ENCODE measurements at places on chromosomes 11 and 22. TPM values are rescaled to one million over a fixed set of nuclear protein-coding genes. Genes with fewer than 3 reads are reported as not detected.

- H3K4me3 ChIP-seq = peak overlapping the region; percentile 45
- no peaks in the 10 kb centered on the region for H3K27me3 ChIP-seq
- no peak for DNase-seq
- H3K36me3 ChIP-seq = no peaks in the 10 kb centered on the region
Measured at GRCh38 chr11:73095613-73096012, 46.5 kb downstream of the FCHSD2 start.

DNA sequence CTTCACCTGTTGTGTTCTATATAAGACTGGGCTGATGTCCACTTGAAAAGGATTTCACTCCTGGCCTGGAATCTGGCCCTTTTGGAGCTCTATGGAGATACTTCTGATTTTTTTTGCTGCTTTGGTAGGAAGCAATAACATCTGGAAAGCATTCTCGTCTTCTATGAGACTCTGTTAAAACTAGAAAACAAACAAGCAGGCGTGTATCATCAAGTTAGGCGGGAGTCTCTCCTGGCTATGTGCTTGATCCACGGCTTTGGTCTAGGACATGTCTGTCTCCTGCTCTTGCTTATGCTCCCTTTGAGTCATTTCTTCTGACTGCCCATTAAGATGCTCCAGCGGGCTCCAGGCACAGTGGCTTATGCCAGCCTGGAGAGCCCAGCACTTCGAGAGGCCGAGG, 121.4 kb upstream of the TTC12 start:
- no peak overlapping the region for H3K27ac ChIP-seq
- no peaks in the 10 kb centered on the region for H3K27me3 ChIP-seq
- no peak for DNase-seq
- no peaks in the 10 kb centered on the region for H3K36me3 ChIP-seq
- H3K4me3 ChIP-seq = no peak overlapping the region

DNA sequence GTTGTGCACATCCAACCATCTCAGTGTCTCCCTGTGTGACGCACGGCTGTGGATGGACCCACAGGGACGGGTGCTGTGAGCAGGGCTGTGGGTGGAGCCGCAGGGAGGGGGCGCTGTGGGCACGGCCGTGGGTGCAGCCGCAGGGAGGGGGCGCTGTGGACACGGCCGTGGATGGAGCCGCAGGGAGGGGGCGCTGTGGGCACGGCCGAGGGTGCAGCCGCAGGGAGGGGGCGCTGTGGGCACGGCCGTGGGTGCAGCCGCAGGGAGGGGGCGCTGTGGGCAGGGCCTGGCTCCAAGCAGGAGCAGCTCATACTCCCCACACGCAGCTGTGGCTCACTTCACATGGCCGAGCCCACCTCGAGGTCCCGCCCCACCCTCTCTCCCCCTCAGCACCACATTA, 6.0 kb upstream of the MAPK11 start:
- peaks cover 9% of the 10 kb centered on the region for H3K27me3 ChIP-seq
- H3K27ac ChIP-seq = no peak overlapping the region
- peak; percentile 52 for DNase-seq
- H3K4me1 ChIP-seq = no peaks in the 10 kb centered on the region

GRCh38 chr11:27926981-27927481, 180.9 kb downstream of the KIF18A start:
- no peaks in the 10 kb centered on the region for H3K36me3 ChIP-seq
- no peak for DNase-seq
- H3K27me3 ChIP-seq = no peaks in the 10 kb centered on the region

- H3K4me1 ChIP-seq = no peaks in the 10 kb centered on the region
- H3K36me3 ChIP-seq = peaks cover 5% of the 10 kb centered on the region
- no peak overlapping the region for H3K4me3 ChIP-seq
- no peaks in the 10 kb centered on the region for H3K27me3 ChIP-seq
- no peak overlapping the region for H3K27ac ChIP-seq
Measured at GRCh38 chr11:77001613-77002012, 32.6 kb upstream of the B3GNT6 start.

DNA sequence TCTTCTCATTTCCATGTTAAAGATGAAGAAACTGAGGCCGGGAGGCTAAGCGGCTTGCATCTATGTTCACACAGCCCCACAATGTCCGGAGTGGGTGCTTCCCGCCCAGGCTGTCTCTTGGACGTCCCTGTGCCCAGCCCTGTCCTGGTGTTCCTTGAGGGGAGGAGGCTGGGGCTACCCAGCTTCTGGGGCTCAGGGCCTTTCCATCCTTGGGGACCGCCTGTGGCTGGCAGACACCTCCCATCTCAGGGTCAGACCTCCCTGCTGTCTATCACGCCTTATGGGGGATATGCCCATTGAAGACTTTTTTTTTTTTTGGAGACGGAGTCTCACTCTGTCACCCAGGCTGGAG, 95.5 kb downstream of the WNT7B start:
- no peaks in the 10 kb centered on the region for H3K36me3 ChIP-seq
- peaks cover 3% of the 10 kb centered on the region for H3K4me1 ChIP-seq
- H3K27me3 ChIP-seq = peaks cover 16% of the 10 kb centered on the region

- no peak overlapping the region for H3K27ac ChIP-seq
- peaks cover 12% of the 10 kb centered on the region for H3K27me3 ChIP-seq
- peak overlapping the region; percentile 93 for H3K4me3 ChIP-seq
- no peak for DNase-seq
- peaks cover 23% of the 10 kb centered on the region for H3K4me1 ChIP-seq
- peaks cover 4% of the 10 kb centered on the region for H3K36me3 ChIP-seq
Measured at GRCh38 chr22:46577368-46578249, 40.2 kb upstream of the CELSR1 start.

DNA sequence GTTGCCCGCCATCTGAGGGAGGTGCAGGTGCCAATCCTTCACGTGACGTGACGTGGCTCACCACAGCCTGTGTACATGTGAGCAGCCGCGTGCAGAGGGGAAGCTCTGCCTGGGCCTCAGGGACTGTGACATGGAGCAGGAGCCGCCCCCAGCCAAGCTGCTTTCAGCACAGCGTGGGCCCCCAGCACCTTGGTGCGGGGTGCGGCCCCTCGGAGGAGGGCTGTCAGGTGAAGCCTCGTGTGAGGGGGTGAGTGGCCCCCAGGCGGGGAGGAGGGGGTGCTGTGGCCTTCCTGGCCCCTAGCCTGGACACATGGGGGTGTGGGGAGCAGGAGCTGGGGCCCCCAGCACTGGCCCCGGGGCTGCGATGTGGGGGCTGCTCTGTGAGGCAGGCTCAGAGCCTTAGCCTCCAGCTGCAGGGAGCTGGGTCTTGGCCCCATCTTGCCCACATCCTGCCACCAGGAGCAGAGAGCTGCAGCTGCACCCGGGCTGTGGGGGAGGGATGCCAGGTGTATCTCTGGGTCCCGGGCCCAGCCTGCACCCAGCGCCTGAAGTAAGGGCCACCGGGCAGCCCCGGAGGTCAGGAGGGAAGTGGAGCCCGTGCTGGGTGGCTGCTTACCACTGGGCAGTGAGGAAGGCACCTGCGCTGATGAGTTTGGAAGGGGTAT, at the start of gene ADORA2A:
TSS of gene ADORA2A (plus strand) at position 100 of the 665 bp plus-strand sequence. CDS start 5,806 bp downstream, outside the sequence.
- peaks cover 19% of the 10 kb centered on the region for H3K4me1 ChIP-seq
- DNase-seq = no peak
- no peak within 1 kb of the TSS for H3K27ac ChIP-seq

GRCh38 chr11:58506935-58507334, 970 bp downstream of the OR5B21 start:
- no peaks in the 10 kb centered on the region for H3K36me3 ChIP-seq
- no peak overlapping the region for H3K27ac ChIP-seq
- no peaks in the 10 kb centered on the region for H3K27me3 ChIP-seq

DNA sequence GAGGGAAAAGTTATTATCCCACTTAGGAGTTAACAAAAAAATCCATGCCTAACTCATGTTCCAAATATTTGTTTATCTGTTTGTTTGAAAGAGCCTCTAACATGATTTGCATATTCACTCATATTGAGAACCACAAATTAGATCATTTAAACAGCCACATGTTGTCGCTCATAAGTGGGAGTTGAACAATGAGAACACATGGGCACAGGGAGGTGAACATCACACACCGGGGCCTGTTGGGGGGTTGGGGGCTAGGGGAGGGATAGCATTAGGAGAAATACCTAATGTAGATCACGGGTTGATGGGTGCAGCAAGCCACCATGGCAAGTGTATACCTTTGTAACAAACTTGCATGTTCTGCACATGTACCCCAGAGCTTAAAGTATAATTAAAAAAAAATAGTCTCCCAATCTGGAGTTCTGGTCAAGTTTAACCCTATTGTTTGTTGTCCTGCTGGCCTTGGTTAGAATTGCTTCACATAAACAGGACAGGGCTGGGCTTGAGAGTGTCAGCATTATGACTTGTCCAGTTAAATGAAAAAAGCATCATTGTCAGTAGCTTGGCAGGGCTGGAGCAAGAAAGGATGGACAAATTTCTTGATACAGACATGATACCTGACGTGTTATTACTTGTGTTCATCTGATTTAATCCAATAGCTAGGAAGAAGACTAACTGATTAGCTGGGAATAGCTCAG, 57.8 kb upstream of the PSMA1 start:
- H3K36me3 ChIP-seq = peaks cover 3% of the 10 kb centered on the region
- H3K4me3 ChIP-seq = no peak overlapping the region
- peaks cover 24% of the 10 kb centered on the region for H3K4me1 ChIP-seq

DNA sequence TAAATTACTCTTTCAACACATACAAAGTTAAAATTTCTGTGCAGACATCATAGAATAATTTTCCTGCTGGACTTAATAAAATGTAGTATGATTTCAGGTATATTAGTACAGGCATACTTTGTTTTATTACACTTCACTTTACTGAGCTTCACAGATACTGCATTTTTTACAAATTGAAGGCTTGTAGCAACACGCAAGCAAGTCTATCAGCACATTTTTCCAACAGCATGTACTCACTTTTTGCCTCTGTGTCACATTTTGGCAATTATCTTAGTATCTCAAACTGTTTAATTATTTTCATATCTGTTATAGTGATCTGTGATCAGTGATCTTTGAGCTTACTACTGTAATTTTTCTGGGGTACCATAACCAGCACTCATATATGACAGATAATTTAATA, 44.5 kb downstream of the BBOX1 start:
- H3K27me3 ChIP-seq = no peaks in the 10 kb centered on the region
- H3K4me3 ChIP-seq = no peak overlapping the region
- H3K27ac ChIP-seq = no peak overlapping the region
- peaks cover 3% of the 10 kb centered on the region for H3K4me1 ChIP-seq
- H3K36me3 ChIP-seq = peaks cover 4% of the 10 kb centered on the region

- peaks cover 11% of the 10 kb centered on the region for H3K36me3 ChIP-seq
- H3K4me3 ChIP-seq = no peak overlapping the region
- H3K27ac ChIP-seq = no peak overlapping the region
- H3K4me1 ChIP-seq = peaks cover 27% of the 10 kb centered on the region
- no peak for DNase-seq
- H3K27me3 ChIP-seq = no peaks in the 10 kb centered on the region
Measured at GRCh38 chr11:35144136-35144741, 5.3 kb downstream of the CD44 start.

- H3K36me3 ChIP-seq = no peaks in the 10 kb centered on the region
- no peak overlapping the region for H3K4me3 ChIP-seq
- DNase-seq = no peak
Measured at GRCh38 chr11:116373104-116373944, 399.5 kb downstream of the BUD13 start.

- peaks cover 8% of the 10 kb centered on the region for H3K4me1 ChIP-seq
- H3K27ac ChIP-seq = no peak overlapping the region
- DNase-seq = no peak
- H3K36me3 ChIP-seq = no peaks in the 10 kb centered on the region
Measured at GRCh38 chr22:32555581-32555980, 81.0 kb downstream of the FBXO7 start.

DNA sequence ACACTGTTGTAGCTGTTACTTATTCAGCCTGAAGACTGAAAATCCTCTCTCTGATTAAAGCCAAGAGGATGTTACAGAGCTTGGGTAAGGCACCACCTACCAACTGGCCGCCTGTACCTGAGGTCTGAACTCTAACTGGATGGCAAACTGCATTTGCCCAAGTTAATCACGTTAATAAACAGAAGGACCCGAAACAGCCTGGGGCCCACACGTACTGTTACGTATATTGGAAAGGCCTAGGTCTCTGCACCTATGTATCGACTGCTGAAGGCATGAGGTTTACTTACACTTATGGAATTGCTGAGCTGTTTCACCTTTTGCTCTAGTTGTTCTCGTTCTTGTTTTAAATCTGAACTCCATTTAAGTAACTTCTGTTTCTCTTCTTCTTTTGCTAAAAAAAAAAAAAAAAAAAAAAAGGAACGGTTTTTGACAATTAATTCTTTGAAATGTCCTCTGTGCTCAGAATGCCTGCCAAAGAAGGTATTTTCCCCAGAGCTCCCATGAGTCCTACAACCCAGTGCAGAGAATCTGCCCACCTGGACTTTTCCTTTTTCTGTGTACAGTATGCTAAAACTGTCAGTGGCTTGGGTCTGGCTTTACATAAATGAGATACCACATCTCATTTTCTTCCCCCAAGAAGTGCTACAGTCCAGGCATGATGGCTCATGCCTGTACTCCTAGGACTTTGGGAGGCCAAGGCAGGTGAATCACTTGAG, 13.1 kb downstream of the LARGE2 start:
- peaks cover 5% of the 10 kb centered on the region for H3K27me3 ChIP-seq
- no peak overlapping the region for H3K27ac ChIP-seq
- H3K36me3 ChIP-seq = peaks cover 15% of the 10 kb centered on the region
- H3K4me1 ChIP-seq = no peaks in the 10 kb centered on the region
- H3K4me3 ChIP-seq = no peak overlapping the region

DNA sequence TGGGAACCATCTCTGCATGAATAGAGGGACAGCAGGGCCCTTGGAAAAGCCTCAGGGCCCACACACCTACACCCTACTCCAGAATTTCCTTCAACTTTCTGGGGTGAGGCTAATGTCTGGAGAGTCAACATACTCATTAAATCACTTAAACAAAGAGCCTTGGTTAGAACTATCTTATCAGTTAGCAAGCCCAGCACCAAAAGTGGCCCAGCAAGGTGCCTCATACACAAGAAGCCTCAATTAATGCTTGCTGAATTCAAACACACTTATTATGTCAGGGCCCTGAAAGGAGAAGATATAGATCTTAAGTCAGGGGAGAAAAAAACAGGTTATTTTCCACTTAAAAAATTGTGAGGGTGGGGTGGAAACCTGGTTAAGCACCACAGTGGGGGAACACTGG, 61.4 kb downstream of the C11orf58 start:
- no peak overlapping the region for H3K27ac ChIP-seq
- DNase-seq = no peak
- no peaks in the 10 kb centered on the region for H3K36me3 ChIP-seq
- H3K27me3 ChIP-seq = peaks cover under 1% of the 10 kb centered on the region
- H3K4me3 ChIP-seq = no peak overlapping the region
- H3K4me1 ChIP-seq = peaks cover 5% of the 10 kb centered on the region

Gene C11orf91
- not detected for total RNA-seq

Gene ANGPTL5
- not detected for total RNA-seq

Gene SYT7
- 9.7 TPM for total RNA-seq

Gene LRRC56
- 2.6 TPM for total RNA-seq

Gene CD6
- total RNA-seq = 0.33 TPM

Gene FGF19
- total RNA-seq = not detected

Gene RFPL2
- 11.8 TPM for total RNA-seq

Gene PAAF1
- total RNA-seq = 20.3 TPM

Data from endothelial cell (in vitro differentiated cells).